ENCODE measurements at places on chromosomes 5 and 9.

DNA sequence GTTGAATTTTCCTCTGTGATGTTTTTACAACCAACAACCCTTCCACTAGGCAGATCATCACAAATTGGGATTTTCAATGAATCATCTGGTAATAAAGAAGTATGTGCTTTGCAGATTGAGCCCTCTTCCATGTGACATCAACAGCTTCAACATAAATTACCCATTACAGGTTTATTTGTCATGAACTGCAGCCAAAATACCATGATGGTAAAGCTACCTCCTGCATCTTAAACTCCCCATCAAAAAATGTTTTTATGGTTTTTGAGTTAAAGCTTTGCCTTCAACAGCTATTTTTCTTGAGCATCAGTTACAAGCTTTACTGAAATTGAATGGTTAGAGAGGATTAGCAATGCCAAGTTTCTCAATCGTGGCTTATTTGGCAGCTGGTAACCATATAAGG, 211.4 kb upstream of the TUSC1 start:
- DNase-seq, result no peak

GRCh38 chr5:81393783-81394718, at the start of gene ACOT12:
ACOT12 (minus strand) TSS chr5:81394134; CDS start chr5:81394114, 20 bp downstream.
- DNase-seq, result no peak

DNA sequence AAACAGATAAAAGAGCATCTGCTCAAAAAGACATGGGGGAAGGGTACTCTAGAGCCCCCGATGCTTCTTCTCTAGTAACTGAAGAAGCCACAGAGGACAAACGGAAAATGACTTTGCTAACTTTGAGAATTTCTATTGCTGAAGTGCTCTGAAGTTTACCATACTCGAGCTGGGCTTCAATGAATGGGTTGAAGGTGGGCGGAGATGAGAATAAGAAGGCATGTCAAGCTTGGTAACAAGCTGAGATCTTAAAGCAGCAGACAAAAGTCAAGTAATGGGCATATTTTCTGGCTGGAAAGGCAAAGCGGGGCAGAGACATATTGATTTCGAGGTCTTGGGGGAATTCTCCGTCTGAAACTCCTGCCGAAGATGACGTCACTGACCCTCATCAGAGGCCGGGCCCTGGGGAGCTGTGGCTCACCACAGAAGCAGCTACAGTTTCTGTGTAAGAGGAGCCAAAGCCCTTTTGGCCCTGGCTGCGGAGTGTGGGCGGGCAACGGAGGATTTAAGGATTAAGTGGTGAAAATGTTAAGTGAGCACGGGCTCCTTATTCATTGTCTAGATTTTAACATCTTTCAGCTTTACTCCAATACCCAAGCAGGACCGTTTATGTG, 115.8 kb upstream of the SLIT3 start:
- DNase-seq, result no peak

GRCh38 chr5:150637245-150638052, 3.0 kb upstream of the SYNPO start:
- DNase-seq, result no peak

GRCh38 chr5:81147886-81148571, 85.1 kb upstream of the CKMT2 start:
- DNase-seq, result no peak

GRCh38 chr9:38278457-38278856, 114.0 kb upstream of the ALDH1B1 start:
- DNase-seq, result no peak

DNA sequence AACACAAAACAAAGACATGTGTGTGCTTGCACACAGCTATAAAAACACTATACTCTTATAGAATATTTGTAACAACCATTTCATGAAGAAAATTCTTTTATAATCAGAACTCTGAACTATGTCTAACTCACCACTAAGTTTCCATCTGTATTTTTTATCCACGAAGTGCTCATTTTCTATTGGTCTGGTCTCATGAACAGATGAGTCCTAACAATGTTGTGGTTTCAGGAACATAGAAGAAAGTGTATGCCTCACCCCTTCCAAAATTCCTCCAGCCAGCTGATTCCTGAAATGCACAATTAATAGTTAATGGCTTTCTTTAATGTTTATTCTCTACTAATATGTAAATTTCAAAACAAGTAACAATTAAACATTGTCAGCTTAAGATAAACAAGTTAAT, 325.3 kb upstream of the GRAMD2B start:
- DNase-seq, result no peak

GRCh38 chr5:95178046-95178651, 106.7 kb downstream of the MCTP1 start:
- peak; percentile 6 for DNase-seq

- no peak for DNase-seq
Measured at GRCh38 chr9:89414670-89415324, 83.1 kb downstream of the SEMA4D start.

DNA sequence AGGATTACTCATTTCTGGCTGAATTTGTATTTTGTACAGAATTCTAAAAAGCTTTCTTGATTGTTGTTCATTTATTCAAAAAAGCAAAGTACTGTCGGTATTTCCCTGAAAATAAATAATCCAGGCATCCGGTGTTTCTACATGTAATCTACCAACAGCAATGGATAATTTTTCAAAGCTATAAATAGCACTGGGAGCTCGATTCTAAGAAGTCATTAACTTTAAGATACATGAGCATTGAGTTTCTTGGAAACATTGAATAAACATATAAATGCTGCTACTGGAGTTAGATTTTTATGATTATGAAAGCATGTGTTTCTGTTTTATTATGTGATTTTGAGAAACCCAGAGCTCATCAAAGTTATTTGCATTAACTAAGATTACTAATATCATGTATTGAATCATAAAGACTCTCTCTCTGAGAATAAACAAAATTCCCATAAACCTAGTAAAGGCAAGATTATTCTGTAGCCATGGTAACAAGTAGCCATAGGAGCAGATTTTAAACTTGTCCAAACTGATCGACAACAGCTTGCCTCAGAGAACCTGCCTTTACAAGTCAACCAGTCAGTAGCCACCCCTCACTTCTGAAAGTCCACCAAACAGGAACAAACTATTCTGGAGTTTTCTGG, 197.0 kb downstream of the DRD1 start:
- DNase-seq, result no peak

GRCh38 chr9:127650518-127650917, 38.4 kb downstream of the STXBP1 start:
- no peak for DNase-seq

DNA sequence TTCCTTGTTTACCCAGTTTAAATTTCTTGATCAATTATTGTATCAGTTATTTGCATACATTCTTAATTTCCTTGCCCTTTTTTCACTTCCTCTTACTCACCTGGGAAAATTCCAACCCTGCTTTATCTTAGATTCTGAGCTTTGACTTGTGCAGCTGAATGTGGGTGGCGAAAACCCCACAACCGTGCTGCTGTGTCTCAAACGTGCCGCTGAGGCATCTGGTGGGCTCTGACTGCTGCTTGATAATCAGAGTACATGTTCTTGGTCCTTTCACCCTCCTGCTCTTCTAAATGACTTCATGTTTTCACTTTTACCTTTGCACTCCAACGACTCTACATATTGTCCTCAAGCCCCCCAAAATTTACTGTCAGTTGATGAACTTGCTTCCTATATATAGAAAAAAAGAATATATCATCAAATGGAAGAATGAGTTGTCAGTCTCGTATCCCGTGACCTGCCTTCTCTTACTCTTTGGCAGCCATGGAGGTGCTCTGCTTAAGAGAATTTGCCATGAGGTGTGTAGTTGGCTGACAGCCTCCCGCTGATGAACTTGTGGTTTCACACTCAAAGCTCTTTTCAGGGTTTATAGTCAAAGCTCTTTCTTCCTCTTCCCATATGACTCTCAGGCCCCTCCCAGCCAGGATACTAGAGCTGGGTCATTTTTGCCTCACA, 14.0 kb upstream of the JAK2 start:
- DNase-seq, result no peak

DNA sequence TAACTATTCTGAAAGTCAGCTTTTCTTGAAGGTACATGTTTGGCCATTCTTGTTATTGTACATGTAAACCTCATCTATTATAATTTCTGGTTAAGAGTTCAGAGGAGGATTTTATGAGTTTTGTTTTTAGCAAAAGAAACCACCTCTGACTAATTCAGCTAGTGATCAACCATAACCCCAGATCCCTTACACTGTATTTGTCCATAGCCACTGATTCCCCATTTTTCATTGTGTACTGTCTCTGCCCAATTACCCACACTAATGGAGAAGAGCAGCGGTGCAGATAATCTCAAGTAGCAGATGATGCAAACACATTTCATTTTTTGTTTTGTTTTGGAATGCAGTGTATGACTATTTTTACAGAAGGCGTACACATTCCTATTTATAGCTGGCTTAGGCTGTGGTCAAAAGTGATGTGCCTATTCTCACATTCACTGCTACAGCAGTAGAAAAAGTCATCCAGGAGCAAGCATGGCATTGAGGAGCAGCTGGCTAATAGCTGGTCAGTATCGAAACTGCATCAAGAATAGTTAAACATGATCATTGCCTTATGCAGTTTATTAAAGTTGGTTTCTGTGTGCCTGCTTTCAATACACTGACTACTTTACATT, 988.3 kb downstream of the DTWD2 start:
- no peak for DNase-seq

GRCh38 chr5:149498724-149499336, 52.4 kb downstream of the CSNK1A1 start:
- no peak for DNase-seq

DNA sequence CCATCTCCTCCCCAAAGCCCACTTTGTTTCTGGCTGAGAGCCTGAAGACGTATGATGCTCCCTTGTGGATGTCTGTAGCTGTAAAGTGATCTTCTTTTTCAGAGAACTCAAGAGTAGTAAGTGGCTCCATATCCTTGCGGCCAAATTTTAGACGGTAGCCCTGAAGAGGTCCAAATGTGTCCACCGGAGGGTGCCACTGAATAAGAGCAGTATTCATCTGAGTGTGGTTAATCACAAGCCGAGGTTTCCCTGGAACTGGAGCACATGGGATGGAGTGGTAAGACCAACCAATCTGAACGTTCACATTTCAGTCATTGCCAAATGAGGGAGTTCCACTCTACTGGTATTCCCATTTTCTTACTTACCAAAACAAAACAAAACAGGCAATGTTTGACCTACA, 686.5 kb upstream of the DMAC1 start:
- DNase-seq, result peak; percentile 58

GRCh38 chr9:121839726-121840500, 188.5 kb downstream of the DAB2IP start:
- no peak for DNase-seq

GRCh38 chr5:171865471-171865870, 79.9 kb downstream of the SMIM23 start:
- no peak for DNase-seq

DNA sequence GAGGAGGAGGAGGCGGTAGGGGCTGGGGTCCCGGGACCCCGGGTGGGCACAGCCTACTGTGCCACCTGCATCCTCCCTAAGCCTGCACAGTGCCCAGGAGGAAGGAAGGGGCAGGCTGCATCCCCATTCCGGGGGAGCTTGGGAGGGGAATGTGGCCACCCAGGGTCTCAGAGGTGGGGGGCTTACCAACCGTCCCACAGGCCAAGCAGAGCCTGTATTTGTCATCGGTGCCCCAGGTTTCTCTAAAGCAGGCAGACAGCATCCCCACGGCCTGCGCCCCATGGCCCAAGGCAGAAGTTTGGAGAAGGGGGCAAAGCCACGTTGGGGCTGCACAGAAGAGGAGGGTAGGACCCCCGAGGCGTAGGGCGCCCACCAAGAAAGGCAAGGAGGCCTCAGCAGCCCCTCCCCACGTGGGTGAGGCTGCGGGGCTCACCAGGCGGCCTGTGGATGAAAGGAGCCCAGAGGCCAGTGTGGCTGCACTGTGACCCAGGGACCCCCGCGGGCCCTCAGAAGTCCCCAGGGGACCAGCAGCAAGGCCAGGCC, 507 bp upstream of the GPSM1 start:
- DNase-seq, result no peak

DNA sequence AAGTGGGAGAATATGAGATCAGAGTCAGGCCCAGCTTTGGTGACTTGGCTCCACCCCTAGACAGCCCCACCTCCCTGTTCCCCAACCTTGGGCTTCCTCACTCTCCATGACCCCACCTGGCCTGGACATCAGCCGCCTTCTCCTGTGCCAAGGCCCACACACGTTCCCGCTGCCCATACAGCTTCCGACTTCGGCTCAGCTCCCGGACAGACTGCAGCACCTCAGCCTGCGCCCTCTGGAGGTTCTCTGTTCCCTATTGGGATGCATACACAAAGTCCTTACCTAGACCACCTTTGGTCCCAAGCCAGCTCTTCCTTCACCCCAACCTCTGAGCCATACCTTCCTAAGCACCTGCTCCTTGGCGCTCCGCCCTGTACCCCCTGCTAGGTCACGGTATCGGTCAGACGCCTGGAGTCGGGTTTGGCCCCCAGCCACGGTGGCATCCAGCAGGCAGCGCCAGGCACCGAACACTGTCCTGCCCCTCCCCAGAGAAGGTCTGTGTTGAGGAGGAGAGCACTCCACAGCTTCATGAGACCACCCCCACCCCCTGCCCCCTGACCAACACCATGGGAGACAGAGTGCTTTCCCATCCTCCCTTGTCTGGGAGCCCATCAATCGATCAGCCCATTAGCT, 2.0 kb downstream of the FCHSD1 start:
- DNase-seq, result no peak

- DNase-seq, result peak; percentile 49
Measured at GRCh38 chr5:54217826-54218503, 92.4 kb downstream of the ARL15 start.

- no peak for DNase-seq
Measured at GRCh38 chr9:84969084-84969483, 299.6 kb downstream of the NTRK2 start.

- DNase-seq, result no peak
Measured at GRCh38 chr9:134059661-134060395, 8.0 kb downstream of the BRD3 start.

GRCh38 chr9:109354190-109354589, 33.3 kb upstream of the EPB41L4B start:
- no peak for DNase-seq

DNA sequence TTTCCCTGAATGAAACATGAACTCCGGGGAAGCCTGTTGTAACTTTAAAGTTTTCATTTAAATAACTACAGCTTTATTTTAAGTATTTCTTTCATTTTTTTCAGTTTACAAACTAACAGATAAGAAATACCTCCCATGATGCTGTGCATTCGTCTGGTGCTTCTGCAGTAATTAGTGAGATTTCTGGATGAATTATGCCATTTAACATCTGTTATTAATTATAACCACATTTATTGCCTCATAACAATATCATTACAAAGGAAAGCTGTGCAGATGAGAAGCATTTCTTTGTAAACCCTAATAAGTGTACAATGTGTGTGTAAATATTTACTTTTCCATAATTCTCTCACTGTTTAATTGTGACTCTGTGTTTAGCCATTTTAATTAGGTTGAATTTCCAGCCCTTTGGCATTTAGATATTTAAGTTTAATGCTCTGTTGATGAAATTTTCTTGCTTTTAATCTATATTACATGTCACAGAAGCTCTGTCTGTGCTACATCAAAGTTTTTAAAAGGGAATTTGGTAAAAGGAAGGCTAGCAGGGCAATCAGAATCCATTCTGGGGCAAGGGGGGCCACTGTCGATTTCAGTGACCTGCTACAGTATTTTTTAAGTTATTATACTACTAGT, 418.0 kb downstream of the SPATA31D1 start:
- no peak for DNase-seq
